ENCODE measurements at places on chromosomes 12 and 14.

DNA sequence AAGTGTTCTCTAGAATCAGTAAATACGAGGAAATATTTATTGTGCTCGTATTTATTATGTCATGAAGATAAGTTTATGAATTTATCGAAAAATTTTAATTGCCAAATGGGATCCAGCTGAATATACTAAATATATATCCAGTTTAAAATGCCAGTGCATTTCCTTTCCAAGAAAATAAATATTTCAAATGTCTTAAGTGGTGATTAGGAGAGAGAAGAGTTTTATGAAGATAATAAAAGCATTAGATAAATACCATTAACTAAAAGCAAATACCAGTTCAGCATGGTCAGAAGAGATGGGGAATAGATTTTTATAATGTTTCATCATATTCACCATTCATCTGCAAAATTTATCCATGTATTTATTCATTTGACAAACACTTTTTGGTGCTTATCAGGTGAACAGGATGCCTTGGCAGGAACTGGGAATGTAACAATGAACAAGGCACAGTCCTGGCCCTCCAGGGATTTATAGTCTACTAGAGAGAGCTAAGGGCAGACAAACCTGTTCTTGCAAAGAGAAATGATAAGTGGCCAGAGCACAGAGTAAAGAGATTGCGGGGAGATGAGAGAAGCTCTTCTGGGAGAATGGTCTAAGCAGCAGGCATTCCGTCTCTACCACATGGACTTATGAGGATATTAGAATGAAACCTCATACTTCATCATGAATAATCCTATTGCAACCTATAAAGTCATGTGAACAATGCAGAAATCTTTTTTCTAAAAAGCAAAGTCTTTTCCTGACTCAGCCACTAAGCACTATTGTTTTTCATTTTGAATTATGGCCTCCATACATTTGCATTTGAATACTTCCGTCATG lies 143.7 kb upstream of the ABCD2 start:
- DNase-seq: no peak

- no peak for DNase-seq
These were observed 8.7 kb downstream of the STAC3 start for GRCh38 chr12:57242329-57242690.

GRCh38 chr12:98372340-98373024 lies 142.9 kb upstream of the TMPO start:
- no peak for DNase-seq

DNA sequence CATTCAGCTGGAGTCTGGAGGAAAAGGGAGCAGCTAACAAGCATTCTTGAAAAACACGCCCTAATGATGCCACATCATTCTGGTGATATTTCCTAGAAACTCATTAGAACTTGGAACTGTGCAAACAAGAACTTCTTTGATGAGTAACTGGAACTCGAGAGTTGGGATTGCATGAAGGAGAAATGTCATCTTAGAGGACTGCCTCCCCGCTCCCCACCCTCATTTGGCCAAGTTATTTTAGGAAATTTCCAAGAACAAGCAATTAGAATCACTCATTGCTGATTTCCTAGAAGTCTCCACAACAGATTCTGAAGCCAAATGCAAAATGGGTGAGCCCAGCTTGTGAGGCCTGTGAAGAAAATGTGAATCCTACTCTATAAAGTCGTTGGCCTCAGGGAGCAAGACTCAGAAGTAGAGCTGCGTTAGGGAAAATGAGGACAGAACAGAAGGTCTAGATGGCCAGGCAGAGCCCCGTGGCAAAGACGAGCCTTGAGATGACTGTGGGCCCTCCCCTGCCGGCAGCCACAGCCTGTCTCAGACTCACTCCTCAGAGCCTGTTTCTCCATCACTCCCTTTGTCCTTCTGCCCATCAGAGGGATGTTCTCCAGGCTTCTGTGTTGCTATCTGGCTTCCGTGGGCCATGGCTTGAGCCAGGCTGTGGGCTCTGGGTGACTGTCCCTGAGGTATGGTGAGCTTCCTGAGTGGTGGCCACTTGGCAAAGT lies 38.4 kb downstream of the RTL1 start:
- DNase-seq: no peak

DNA sequence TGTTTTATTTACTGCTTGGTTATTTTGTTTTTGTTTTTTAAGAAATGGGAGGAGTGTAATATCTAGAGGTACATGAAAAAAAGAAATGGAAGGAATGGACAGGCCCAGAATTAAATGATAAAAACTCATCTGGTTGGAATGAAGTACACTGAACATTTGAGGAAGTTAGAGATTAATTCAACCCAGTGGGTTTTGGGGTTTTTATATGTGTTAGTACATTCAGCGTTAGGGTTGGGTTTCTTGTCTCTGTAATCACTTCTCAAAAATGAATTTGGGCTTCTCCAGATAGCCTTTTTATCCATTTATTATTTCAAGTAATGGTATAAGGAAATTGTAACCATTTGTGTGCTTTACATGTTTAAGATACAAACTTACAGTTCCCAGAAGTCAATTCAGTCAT lies 19.5 kb upstream of the NUP107 start:
- no peak for DNase-seq

DNA sequence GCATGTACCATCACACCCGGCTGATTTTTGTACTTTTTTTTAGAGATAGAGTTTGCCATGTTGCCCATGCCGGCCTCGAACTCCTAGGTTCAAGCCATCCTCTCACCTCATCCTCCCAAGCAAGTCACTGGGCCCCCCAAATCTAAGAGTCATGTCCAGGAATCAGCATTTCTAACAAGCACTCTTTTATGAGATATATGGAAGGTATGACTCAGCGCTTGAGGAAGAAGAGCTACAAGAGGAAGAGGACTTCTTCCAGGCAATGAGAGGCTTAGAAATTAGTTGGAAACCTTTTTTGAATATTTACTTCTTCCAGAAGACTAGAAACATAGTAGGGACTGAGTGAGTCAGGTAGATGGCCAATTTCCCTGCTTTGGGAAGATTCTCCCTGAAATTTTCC lies 114.5 kb downstream of the HMGA2 start:
- no peak for DNase-seq

GRCh38 chr14:100399052-100399849 lies 76.1 kb downstream of the SLC25A47 start:
- no peak for DNase-seq
